Stimulated activated CD4-positive, alpha-beta T cell treated with anti-CD3 and anti-CD28 coated beads, Interleukin-2, amount 100 ng/mL, for 24 hours (primary cell): ENCODE measurements at places on chromosomes 11 and 22.

DNA sequence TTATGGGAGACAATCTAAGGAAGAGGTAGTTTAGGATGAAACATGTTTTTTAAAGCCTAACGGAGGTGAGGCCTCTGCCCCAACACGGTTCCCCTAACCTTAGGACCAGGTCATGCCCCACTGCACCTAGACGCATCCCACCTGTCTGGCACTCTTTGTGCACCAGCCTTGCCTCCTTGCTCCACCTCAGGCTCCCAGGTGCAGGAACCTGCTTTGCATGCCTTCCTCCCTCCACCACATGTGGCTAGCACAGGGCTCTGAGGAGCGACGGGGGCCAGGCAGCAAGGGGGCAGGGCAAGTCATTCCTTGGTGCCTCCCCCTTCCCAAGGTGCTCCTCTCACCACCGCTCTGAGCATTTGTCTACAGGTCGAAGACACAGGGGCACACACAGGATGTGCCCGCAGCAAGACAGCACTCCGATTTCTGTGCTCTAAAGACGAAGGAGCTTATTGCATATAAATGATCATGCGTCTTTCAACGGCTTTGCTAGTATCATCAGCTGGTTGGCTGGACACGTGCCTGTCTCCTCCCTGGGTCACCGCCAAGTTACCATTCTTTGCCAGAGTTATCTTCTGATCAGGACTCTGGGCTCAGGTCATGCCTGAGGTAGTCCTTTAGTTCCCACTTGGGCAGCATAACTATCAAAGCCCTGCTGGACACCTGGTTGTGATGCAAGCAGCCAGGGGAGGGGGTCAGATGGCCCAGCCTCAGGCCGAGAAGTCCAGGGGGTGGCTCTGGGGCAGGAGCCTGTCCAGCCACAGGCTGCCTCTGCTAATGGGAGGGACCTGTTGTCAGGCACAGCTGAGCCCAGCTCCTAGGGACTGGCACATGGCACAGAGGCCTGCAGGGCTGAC lies 172.0 kb upstream of the NTM start:
- DNase-seq, result no peak

DNA sequence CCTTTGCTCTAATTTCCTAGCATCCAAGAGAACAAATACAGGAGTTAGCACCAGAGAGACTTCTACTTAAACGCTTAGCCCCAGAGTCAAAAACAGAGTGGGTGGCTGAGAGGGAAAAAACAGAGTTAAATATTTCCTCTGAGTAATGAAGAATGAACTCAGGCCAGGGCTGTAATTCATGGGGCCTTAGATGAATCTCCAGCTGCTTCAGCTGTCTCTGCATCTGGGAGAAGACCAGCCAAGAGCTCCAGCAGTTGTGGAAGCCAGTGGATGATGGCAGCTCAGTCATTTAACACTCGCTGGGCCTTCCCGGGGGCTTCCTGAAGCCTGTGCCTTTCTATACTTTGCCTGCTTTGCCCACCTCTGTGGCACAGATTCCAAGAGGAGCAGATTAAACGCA lies 5.7 kb upstream of the ADAMTS15 start:
- DNase-seq, result no peak

DNA sequence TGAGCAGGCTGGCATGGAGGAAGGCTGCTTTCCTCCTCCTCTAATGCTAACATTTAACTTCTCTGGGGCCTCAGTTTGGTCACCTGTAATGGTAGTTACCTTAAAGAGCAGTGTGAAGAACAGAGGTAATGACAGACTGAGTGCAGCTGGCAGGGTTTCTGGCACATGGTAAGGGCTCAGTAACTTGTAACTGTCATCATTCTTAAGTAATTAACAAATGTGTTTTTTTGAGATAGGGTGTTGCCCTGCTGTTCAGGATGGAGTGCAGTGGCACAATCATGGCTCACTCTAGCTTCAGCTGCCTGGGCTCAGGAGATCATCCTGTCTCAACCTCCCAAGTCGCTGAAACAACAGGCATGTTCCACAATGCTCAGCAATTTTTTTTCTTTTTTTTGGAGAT lies 242.0 kb upstream of the SYN3 start:
- DNase-seq, result no peak

DNA sequence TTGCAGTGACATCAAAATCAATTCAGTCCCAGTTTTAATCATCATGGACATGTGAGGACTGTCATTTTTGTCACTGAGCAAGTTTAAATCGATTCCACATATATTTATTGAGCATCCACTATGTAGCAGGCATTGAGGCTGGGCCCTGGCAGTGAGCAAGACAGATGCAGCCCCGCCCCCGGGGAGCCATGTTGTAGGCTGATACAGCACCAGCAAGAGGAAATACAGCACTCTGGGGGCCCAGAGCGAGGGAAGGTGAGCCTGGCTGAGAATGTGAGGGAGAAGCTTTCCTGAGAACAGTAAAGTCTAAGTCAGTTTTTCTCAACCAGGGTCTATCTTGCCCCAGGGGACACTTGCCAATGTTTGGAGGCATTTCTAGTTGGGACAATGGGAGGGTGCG lies 108.6 kb upstream of the ASPHD2 start:
- DNase-seq, result no peak

DNA sequence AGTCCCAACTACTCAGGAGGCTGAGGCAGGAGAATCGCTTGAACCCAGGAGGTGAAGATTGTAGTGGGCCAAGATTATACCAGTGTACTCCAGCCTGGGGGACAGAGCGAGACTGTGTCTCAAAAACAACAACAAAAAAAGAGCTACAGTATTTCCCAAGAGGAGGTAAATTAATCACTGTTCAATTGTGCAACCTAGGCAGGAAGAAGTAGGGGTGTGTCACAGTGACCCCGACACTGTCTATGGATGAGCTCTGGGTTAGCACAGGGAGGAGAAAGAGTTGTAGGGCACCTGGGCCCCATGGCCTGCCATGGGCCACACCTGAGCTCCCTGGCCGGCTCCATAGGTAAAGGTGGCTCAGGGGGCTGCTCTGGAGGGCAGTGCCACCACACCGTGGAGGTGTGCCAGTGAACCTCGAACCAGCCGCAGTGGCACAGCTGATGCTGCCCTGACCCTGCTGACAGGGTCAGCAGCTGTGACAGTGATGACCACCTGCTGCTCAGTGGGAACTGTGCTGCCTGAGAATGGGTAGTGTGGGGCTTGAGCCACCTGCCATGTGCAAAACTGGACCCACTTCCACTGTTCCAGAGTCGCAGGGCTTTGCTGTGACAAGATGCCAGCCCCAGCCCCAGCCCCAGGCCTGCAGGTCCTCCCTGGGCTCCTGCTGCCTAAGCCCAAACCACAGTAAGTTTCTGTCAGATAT lies 84.0 kb upstream of the PITPNB start:
- no peak for DNase-seq

DNA sequence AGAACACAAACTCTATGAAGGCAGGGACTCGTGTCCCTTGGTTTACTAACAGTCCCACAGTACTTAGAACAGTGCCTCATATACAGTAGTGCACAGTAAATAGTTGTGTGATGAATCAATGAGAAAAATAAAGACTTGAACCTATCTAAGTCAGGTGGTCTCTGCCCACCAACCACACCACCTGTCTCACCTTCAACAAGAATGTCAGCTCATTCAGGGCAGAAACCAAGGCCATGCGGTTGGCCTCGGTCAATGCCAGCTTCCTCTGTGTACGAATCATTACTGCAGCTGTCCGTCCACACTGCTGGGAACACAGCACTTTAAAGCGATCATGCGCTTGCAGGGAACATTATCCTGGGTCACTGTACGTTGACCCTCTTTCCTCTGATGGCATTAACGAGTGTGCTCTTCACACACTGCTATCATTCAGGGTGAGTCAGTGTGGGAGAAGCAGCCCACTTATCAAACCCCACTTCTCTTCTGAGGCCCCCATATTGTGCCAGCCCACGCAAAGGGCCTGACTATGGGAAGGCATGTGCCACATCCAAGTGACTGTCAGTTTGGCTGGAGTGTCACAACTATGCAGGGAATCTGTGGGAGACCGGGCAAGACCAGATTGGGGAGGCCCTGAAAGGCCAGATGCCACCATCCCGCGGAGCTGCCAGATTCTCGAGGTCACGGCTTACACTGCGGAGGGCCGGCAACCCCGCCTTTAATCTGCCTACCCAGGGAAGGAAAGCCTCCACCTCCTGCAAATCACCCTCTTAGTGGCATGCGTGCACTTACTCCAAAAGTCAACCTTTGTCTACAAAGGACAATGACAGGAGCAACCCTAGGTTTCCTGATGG lies 36.1 kb downstream of the LARGE1 start:
- no peak for DNase-seq
